ENCODE measurements at places on chromosomes 11 and 22.

DNA sequence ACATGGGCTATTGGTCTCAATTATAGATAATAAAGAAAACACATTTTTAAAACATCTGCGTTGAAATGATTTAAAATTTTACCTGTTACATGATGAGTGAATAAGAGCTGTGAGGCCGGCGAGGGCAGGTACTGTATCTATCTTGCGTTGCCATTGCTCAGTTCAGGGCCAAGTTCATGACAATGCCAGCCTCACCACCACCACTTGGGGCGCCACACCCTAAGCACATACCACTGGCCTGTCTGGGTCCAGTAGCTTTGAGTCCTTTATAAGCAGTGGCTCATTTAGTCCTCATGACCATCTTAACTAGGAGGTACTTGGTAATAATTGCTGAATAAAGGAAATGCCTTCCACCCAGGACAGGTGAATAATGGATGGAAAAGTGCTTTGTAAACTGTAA lies 14.5 kb upstream of the MB start:
- DNase-seq = no peak

DNA sequence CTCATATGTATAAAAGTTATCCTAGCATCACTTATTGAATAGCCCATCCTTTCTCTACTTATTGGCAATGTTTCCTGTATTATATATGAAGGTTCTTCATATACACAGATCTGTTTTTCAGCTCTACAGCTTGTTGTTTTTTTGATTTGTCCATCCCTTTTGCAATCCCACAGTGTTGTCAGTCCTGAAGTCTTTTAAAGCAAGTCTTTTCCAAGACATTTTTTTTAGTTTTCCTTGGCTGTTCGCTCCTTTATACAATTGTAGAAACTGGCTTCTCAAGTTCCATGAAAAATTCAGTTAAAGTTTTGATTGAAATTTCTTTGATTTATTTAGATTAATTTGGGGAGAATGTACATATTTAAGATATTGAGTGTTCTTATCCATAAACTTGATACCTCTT lies 295.3 kb upstream of the SORL1-AS1 start:
- DNase-seq = no peak

DNA sequence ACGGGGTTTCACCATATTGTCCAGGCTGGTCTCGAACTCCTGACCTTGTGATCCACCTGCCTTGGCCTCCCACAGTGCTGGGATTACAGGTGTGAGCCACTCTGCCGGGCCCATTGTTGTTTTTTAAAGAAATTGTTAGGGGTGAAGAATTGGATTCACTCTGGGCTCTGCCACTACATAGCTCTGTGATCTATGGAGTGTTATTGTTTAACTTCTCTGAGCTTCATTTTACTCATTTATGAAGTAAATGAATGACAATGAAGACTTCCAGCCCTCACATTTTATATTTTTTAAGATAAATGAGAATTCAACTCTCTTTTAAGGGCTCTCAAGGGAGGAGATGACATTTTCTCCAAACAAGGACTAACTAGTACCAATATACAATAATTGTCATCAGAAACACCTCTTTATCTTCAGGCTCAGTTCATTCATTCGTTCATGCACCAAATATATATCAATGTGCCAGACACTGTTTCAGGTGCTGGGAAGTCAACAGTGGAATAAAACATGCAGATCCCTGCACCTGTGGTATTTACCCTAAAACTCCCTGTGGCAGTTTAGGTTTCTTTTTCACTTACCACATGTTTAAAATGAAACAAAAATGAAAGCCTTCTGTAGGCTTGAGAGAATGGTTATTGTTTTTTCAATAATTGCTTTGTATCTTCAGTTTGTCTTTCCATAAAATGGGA lies 23.5 kb upstream of the GRAMD1B start:
- DNase-seq = no peak

DNA sequence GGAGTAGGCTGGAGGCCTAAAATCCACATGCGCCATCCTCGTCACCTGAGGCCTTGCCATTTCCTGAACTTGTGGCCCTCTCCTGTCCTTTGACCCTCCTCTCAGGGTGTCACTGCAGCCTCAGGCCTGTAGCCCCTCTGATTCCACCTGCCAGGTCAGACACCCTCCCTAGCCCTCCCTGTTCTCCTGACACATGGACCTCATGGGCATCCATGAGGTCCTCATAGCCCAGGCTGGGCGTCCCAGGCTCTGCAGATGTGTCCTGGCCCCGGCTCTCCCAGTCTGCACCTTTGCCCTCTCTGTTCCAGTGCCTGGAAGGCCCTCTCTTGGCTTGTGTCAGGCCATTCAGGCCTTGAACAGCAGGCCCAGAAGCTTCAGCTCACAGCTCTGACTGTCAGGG lies 15.8 kb downstream of the RAB36 start:
- DNase-seq = no peak

GRCh38 chr11:79940974-79941735 lies 500.3 kb upstream of the TENM4 start:
- DNase-seq = no peak

GRCh38 chr11:11966826-11967668 lies 41.4 kb downstream of the DKK3 start:
- DNase-seq = no peak

DNA sequence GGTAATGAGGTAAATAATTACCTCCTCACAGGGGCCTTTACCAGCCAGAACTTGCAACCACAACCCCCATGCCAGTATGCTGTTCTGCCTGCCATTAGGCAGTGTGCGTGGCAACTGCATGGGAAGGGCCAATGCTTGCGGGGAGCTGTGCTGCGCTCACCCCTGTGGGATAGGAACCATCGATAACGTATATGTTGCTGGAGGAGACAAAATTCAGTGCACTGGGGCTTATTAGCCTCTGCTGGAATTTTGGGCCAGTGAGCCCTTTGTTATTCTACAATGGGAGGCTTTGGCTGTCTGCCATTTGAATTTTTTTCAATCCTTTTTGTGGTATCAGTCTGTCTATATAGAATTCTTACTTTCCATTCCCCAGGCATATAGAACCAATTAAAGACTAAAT lies 47.3 kb downstream of the PPP2R1B start:
- DNase-seq = no peak

GRCh38 chr11:15202626-15203025 lies 87.9 kb downstream of the INSC start:
- no peak for DNase-seq

DNA sequence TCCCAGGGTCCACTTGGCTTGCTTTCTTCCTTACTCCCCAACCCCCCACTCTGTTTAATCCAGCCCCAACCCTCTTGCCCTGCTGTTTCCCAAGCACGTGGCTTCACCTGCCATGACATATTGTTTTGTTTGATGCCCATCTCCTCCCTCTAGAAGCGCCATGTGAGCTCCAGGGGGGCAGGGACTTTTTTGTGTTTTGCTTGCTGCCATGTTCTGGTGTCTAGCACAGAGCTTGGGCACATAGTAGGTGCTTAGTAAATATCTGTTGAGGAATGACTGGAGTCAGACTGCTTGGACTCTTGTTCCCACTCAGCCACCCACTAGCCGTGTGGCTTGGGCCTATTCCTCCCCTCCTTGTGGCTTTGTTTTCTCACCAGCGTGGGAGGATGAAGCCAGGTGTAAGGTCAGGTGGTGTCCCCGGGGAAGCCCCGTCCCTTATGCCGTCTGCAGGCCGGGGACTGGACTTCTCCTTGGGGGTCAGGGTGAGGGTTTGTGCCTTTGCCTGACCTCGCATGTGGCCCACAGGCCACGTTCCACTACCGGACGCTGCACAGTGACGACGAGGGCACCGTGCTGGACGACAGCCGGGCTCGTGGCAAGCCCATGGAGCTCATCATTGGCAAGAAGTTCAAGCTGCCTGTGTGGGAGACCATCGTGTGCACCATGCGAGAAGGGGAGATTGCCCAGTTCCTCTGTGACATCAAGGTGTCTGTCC lies 3.8 kb downstream of the AIP start:
- DNase-seq = no peak

GRCh38 chr11:15468466-15468865 lies 353.7 kb downstream of the INSC start:
- no peak for DNase-seq

- no peak for DNase-seq
Observed at GRCh38 chr11:9038541-9038940, 34.7 kb upstream of the NRIP3 start.

DNA sequence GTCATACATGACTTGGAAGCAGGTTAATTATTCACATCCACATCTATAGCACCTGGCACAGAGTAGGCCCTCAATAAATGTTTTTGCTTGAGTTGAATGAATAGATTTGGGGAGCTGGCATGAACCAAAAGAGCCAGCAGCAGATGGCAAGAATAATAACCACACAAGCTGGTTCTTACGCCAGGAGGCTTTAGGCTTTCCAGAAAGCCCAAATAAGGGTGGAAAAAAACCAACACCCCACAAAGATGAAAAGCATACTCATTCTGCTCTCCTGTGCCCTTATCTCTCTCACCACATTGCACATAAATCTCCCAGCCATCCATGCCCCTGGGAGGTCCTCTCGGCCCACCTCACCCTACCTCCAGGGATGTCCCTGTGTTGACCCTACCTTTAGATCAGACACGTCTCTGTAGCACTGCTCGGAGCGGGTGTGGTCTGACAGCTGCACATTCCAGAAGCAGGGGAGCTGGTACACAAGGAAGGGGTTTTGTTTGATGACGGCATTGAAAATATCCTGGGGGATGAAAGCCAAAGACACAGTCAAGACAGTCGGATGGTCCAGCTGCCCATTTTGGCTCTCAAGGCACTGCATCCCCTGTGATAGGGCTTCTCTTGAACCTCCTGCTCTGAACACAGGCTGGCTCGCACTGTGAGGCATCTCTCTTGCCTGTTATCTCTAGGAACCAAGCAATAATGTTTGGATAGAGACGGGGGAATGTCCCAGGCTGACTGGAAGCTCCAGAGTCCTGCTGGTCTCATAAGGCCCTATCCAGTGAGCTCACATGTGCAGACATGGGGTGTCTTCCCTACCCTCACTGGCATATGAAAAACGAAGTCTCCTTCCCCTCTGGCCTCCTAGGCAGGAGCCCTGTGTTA lies 323.6 kb upstream of the SYN3 start:
- DNase-seq = no peak

- no peak for DNase-seq
Observed at GRCh38 chr11:134406264-134407185, 5.5 kb downstream of the B3GAT1 start.

GRCh38 chr11:26778000-26778757 lies 56.3 kb upstream of the SLC5A12 start:
- DNase-seq = no peak

DNA sequence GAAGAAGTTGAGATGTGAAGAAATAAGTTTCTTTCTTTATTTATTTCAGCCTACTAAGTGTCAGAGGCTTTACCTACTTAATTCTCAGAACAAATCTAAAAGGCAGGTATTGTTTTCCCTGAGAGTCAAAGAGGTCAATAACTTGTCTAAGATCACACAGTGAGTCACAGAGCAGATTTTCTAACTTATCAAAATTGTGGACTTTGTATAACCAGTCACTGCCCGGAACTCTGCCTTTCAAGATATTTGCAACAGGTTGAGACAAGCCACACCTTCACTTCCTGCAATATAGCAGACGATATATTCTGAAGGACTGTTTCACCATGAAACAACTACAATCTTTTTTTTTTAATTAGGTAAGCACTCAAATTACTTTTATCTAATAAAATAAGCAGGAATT lies 10.5 kb upstream of the MMP3 start:
- DNase-seq = no peak

- DNase-seq = no peak
Observed at GRCh38 chr11:6813656-6814055, 14.2 kb upstream of the OR6A2 start.

GRCh38 chr11:18772211-18772610 lies 19.4 kb downstream of the PTPN5 start:
- no peak for DNase-seq

DNA sequence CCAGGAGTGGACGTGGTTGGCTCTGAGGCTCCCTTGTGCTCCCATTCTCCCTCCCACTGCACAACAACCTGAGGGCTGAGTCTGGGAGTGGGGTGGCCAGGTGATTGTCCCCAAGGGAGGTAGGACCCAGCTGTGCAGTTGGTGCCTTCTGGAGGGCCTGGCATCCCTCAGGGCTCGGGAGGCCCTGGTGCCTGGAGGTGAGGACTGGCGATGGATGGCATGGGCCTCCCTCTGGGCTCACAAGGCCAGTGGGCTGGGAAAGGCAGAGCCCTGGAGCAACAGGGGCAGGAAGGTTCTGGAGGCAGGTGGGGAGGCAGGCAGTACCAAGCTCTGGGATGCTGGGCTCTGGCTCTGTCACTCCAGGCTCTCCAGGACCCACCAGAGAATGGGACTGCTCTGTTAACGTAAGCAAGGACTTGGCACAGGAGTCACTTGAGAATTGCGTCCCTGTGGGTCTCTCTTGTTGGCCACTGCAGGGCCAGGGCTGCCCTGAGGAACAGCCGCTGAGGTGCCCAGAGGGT lies 114.2 kb downstream of the KCNQ1OT1 start:
- DNase-seq = no peak

DNA sequence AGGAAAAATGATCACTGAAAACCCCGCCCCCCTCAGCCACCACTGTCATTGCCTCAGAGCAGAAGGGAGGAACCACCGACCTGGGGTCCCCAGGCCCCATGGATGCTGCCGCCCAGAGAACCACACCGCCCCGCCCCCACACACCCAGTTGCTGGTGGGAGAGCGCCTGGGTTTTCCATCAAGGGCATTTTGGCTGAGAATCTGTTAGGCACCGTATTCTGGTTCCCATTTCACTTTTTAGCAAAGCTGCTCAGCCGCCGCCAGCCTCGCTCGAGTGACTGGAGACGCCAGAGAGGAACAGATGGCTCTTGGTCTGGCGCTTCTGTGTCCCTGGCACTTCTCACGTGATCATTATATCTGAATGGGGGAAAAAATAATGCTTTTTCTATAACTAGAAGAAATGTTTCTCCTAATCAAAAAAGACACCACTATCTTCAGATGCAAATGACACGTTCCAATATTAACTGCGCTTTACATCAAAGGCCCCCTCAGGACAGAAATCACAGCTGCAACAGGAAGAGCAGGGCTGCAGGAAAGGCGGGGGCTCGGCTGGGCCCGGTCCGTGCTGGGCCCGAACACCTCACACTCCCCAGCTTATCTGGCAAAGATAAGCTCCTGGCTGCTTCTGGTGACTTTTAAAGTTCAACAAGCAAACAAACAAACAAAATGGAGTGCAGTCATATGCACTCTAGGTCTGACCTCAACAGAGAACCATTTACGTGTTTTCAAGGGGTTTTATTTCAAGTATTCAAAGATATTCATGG lies 149.8 kb downstream of the MPPED1 start:
- no peak for DNase-seq

- DNase-seq = no peak
Observed at GRCh38 chr11:73325036-73325981, 17.2 kb downstream of the ARHGEF17 start.

- DNase-seq = no peak
Observed at GRCh38 chr11:68865241-68865640, 23.5 kb upstream of the CPT1A start.

GRCh38 chr22:29726106-29726505 lies 6.3 kb downstream of the CABP7 start:
- DNase-seq = no peak

GRCh38 chr22:28544431-28544868 lies 135.2 kb downstream of the TTC28 start:
- no peak for DNase-seq

Measured in esophagus squamous epithelium (tissue), 5 donors.